ENCODE measurements at places on chromosomes 6 and 20. TPM values are rescaled to one million over a fixed set of nuclear protein-coding genes. Genes with fewer than 3 reads are reported as not detected.

GRCh38 chr6:11890849-11891248 lies 112.2 kb upstream of the ADTRP start:
- no peaks in the 10 kb centered on the region for H3K36me3 ChIP-seq
- H3K4me1 ChIP-seq: no peaks in the 10 kb centered on the region
- no peak for DNase-seq
- no peak overlapping the region for H3K27ac ChIP-seq
- no peak overlapping the region for H3K4me3 ChIP-seq
- H3K27me3 ChIP-seq: no peaks in the 10 kb centered on the region

DNA sequence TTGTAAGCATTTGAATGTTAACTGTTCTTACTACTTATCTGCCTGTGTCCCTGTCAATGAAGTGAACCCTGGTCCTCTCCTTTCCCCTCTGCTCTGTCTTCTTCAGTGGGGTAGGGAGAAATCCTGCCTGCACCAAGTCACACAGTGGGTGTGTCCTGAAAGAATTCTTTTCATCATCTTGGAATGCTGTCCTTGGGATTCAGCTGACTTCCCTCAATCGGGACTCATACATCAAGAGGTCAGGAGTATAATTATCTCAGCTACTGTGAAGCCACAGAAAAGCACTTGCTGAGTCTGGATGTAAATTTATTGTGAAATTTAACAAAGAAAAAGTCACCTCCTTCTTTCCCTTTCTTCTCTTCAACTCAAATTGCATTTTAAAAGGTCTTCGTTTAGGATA lies 328.5 kb downstream of the SOX4 start:
- no peak overlapping the region for H3K4me3 ChIP-seq
- peaks cover 13% of the 10 kb centered on the region for H3K4me1 ChIP-seq
- H3K27me3 ChIP-seq: no peaks in the 10 kb centered on the region
- H3K36me3 ChIP-seq: no peaks in the 10 kb centered on the region
- H3K27ac ChIP-seq: no peak overlapping the region
- DNase-seq: no peak

GRCh38 chr20:32241807-32242206 lies 34.1 kb downstream of the POFUT1 start:
- H3K4me1 ChIP-seq: peaks cover 40% of the 10 kb centered on the region
- H3K4me3 ChIP-seq: no peak overlapping the region
- H3K27me3 ChIP-seq: no peaks in the 10 kb centered on the region
- no peak for DNase-seq

DNA sequence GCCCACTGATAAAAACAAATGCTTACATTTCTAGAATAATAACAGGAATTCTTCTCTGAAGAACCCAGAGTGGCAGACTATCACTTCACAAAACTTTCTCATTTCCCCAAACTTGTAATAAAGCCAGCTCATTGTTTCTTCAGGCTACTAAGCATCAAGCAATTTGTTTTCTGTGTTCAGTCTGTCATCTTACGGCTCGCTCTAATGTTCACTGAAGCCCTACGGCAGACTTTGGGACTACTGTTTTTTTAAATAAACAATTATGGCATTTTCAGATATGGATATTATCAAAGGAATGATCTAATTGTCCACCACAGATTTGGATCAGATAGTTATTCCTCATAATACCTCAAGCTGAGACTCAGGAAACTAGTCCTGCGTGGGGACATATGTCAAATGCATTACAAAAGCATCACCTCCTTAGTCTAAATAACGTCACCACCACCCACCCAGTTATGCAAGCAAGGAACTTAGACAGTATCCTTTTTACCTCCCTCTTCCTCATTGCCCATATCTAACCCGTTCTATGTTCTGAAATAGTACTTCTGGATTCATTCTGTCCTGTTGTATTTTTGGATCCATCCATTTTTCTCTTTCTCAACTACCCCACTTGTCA lies 415.1 kb downstream of the PLCB1 start:
- DNase-seq: no peak
- no peak overlapping the region for H3K27ac ChIP-seq
- no peak overlapping the region for H3K4me3 ChIP-seq
- H3K27me3 ChIP-seq: no peaks in the 10 kb centered on the region
- H3K4me1 ChIP-seq: no peaks in the 10 kb centered on the region

DNA sequence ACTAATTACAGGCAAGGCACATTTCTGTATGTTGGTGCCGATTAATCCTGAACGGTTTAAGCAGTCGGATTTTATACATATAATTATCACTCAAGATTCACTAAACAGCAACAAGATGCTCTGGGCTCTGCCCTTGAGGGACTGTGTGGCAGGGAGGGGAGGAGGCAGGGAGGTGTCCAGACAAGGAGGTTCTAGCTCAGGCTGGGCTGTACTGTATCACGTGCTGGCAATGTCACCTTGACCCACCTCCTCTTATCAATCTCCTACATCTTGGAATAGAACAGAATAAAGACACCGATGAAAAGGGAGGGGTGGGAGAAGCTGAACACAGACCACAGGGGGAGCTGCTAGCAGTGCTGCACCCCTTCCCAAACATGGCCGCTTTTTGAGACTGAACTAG lies 65.7 kb downstream of the LRFN2 start:
- no peak overlapping the region for H3K4me3 ChIP-seq
- no peak overlapping the region for H3K27ac ChIP-seq
- H3K4me1 ChIP-seq: no peaks in the 10 kb centered on the region
- no peak for DNase-seq
- H3K36me3 ChIP-seq: no peaks in the 10 kb centered on the region

Gene MLN
- not detected for total RNA-seq

Gene PPIL4
- 22.6 TPM for total RNA-seq

Gene FAM184A
- total RNA-seq: 14.5 TPM
